ENCODE measurements at places on chromosomes 12 and 14.

DNA sequence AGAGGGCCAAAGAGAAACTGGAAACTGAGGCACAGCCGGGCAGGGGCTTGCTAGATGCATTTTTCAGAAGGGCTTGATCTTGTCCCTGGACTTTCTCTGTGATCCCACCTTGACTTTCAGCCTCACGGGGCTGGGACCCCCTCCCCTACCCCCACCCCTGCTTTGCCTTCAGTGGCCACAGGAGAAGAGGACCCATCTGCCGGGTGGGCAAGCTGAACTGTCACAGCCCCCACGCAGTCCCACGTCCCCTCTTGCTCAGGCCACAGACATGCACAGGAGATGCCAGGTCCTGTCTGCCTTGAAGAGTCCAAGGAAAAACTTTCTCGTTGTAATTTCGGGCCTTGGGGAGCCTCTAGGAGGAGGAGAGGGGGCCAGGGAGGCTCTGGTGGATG lies 158.9 kb downstream of the KIF26A start:
- DNase-seq, result no peak

DNA sequence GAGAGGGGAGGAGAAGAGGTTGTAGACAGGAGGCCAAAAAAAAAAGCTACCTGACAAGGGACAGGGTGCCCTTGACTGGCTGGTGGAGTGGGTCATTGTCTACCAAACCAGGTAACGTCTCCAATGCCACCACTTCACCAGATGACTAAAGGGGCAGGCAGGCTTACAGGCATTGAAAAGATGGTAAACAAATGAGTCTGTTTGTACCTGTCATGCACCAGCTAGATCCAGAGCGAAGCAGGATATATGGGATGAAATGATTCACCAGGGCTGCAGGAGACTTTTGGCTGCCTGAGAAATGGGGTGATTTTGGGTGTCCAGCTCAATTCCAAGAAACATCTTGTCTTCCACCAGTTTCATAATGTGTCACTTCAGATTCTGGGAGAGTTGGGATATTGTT lies 4.0 kb downstream of the C12orf54 start:
- no peak for DNase-seq

DNA sequence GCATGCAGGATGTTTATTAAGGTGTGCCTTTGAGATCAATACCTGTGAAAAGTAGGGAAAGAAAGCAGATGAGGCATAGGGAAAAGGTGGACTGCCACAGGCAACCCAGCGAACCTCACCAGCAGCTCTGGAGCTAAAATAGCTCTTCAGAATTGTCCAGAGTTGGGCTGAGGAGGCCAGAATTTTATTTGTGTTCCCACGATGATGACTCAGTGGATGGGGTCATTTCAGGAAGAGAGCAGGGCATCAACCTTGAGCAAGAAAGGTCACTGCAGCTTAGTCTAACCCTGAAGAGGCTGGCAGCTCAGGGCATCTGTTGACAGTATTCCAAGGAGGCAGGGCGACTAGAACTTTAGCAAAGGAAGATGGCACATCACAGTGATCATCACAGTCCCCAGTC lies 696.1 kb downstream of the DIO2 start:
- DNase-seq, result no peak

DNA sequence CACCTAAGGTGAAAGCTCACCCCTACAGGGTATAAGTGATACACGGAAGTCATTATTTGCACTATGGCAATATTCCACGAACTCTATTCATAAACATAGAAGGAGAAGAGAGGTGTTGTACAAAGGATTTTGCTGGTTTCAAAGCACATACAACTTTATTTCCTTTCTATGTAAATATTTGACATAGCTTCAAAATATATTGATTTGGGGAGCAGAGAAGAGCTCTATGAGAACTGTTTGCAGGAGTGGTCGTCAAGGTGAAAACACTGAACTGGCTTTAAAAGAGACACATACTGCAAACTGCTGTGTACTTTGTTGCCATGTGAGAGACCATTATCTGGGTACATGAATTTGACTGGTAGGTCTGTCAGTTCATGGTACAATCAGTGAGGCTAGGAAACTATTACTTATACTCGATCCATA lies 16.7 kb downstream of the CNIH1 start:
- DNase-seq, result no peak

DNA sequence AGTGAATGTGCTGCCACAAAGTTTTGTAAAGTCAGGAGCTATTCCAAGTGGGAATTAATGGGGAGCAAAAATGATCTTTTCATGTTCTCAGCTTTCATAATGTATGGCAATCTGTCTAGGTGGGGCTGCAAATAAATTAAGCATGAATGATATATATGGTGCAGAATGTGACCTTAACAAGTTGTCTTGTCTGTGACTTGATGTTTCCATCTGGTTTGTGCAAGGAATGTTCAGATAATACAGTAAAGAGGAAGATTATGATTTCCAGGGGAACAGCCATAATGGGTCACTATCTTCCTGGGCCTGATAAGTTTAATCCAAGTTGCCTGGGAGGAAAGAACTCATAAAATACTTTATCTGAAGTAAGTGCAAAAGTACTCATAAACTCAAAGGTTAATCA lies 1815.8 kb upstream of the FLRT2 start:
- DNase-seq, result no peak

- no peak for DNase-seq
These were observed 3.9 kb downstream of the BLTP3B start for GRCh38 chr12:100138803-100139098.

DNA sequence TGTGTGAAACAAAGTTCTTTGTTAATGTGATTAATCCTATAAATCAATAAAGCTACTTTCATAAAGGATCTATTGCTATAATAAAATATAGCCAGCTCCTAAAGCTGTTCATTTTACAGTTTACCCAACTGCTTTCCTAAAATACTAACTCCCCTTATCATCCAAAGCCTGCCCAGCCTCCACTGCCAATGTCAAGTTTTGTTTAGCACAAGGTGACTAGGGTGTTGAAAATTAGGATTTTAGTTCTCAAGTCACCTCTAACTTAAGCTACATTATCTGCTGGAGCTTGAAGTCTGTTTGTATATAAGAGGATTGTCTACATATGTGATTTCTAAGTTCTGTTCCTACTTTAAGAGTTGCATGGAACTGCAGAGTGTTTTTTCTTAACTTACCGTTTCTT lies 86.3 kb downstream of the CCER1 start:
- no peak for DNase-seq

GRCh38 chr12:131789638-131790037 lies 38.6 kb upstream of the MMP17 start:
- DNase-seq, result no peak

DNA sequence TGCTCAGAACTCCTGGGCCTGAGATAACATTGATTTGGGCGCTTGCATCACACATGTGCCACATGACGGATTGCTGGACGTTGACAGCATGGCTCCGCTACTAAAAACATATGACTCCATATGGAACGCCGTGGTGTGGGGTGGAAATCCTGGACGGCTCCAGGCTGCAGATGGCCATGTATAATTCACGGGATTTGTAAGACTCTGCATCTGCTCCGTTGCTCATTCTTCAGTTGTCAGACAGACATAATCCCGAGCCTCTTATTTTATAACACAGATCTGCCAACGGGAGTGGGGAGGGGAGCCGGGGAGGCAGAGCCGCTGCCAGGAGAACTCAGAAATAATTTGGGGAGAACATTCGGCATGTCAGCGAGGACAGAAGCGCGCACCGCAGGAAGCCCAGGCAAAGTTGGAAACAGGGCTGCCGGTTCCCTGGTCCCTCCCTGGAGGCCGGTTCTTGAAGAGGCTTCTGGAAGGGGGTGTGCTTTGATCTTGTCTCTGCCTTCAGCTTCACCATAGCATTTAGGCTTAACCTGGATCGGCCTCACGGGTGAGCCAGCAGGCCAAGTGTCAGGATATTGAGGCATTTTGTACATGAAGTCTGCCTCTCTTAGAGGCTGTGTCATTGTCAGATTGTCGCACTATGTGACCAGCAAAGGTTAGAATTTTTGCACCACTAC lies 45.8 kb upstream of the MYL2 start:
- no peak for DNase-seq

DNA sequence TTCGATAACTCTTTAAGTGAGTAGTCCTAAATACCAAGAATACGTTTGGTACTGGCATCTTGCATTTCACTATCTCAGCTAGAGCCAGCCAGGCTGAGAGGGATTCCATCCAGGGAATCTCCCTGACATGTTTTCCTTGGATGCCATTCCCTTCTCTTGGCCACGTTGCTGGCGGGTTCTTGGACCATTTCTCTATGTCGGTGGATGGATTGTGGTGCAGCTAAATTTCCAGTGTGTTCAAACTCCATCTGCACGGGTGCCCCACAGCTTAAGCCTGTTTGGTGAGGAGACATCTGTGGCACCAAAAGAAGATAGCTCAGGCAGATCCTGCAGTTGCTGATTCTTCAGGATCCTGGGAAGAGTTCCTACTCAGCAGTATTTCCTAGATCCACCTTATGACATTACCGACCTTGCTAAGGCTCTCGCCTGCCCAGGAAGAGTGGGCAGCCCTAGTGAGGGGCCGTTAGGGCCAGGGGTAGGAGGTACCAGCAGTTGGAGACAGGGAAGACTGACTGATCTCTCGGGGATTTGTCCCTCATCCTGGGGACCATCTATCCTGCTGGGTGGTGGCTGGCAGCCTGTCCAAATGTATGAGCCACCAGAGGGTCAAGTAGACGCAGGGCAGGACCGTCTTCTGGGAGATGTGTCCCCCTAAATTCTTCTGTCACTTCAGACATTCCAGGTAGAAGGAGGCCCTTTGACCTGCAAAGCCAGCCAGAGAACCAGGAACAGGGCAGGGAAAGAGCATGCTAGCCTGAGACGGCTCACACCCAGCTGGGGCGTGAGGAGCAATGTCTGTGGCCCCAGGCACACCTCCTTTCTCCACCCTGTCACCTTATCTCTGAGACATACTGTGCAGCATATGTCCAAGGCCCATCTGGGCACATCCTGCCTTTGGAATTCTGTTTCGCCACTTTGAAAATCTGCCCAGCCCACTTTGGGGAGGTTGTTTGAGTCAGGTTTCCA lies 72.6 kb upstream of the CAPRIN2 start:
- DNase-seq, result no peak

GRCh38 chr12:109299849-109300248 lies 9.2 kb downstream of the FOXN4 start:
- no peak for DNase-seq

GRCh38 chr12:112308652-112309051 lies 73.6 kb downstream of the HECTD4 start:
- no peak for DNase-seq

DNA sequence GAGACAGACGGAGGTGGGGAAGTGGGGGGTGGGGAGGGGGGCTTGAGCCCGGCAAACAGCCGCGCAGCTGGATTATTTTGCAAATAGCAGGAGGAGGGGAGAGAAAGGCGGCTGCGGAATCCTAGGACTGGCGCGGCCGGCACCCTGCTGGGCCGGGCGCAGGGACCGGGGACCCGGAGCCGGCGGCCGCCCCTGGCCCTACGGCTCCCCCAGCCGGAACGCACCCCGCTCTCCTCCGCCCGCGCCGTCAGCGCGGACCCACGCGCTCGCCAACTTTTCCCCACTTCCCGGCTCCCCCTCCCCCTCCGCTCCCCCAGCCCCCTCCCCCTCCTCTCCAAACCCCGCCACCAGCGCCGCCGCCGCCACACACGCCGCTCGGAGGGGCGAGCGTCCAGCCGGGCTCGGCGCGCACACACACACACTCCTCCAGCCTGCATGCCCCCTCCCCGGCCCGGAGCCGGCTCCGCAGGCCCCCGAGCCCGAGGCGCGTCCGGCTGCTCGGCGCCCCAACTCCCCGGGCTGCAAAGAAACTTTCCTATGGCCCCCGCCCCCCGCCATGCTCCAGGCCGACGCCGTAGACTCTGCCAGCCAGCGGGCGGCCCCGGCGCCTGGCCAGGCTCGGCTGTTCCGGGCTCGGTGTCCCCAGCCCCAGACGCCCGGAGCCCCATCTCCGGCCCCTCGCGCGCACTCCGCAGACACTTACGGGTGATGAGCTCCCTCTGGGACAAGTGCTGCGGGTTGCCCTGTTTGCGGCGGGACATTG lies 1.4 kb downstream of the BCL11B start:
- DNase-seq, result no peak

GRCh38 chr14:24996930-24997725 lies 52.8 kb downstream of the STXBP6 start:
- no peak for DNase-seq

GRCh38 chr12:106780010-106780631 lies 5.6 kb downstream of the RIC8B start:
- no peak for DNase-seq

- no peak for DNase-seq
These were observed 106.7 kb downstream of the RPS29 start for GRCh38 chr14:49479432-49479831.

- no peak for DNase-seq
These were observed 10.8 kb downstream of the ISCA2 start for GRCh38 chr14:74504412-74504811.

- DNase-seq, result no peak
These were observed 76.4 kb downstream of the FGD4 start for GRCh38 chr12:32475724-32476123.

DNA sequence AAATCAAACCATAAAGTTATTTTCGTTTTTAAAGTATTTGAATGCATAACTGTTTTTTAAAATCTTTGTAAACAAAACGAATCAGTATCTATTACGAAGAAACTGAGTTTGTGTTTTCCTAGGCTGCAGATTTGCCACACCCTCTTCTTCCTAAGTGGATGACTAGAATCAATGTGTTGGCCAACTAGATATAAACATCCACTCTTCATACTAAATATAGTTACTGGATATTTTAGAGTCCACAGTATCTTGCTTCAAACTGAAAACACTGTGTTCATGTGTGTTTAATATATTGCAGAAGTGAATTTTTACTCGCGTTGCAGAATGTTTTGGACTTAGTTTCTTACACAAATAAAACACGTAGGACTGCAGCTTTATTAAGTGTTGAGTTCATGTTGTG lies 63.2 kb downstream of the KLHL28 start:
- DNase-seq, result no peak

- DNase-seq, result no peak
These were observed 10.1 kb downstream of the ENTPD5 start for GRCh38 chr14:74008843-74009499.

DNA sequence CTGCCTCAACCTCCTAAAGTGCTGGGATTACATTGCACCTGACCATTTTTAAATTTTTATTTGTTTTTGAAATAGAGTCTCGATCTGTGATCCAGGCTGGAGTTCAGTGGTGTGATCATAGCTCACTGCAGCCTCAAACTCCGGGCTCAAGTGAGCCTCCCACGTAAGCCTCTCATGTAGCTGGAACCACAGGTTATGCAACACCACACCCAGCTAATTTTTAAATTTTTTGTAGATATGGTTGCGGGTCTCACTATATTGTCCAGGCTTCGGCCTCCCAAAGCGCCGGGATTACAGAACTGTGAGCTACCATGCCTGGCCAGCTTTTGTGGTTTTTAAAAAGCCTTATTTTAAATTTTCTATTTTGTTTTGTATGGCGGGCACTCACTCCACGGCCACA lies 2.2 kb upstream of the DRAM1 start:
- no peak for DNase-seq

- DNase-seq, result no peak
These were observed 4.4 kb upstream of the GPHN start for GRCh38 chr14:66503532-66503931.

GRCh38 chr12:46082490-46083200 lies 92.3 kb upstream of the SCAF11 start:
- DNase-seq, result no peak

GRCh38 chr12:124236625-124237031 lies 58.3 kb upstream of the RFLNA start:
- no peak for DNase-seq
